Fibroblast of skin of abdomen (primary cell): ENCODE measurements at places on chromosomes 11 and 22.
A peak's percentile ranks its signal among the peaks of the same experiment; 100 is the strongest.

DNA sequence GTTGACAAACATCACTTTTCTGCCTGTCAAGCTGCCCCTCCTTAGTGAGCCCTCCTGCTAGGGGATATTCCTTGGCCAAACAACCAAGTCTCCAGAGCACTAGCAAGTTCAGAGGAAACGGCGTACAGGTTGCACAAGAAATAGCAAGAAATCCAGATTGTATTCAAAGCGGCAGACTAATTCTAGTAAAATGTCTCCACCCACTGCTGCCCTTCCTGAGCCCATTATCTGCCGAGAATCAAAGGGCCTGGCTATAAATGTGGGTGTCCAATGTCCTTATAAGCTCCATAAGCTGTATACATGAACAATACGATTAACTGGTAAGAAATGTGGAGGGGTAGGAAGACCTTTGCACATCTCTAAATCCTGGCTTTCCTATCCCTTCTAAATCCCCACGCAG, 44.0 kb upstream of the AKIP1 start:
- DNase-seq: peak; percentile 9

DNA sequence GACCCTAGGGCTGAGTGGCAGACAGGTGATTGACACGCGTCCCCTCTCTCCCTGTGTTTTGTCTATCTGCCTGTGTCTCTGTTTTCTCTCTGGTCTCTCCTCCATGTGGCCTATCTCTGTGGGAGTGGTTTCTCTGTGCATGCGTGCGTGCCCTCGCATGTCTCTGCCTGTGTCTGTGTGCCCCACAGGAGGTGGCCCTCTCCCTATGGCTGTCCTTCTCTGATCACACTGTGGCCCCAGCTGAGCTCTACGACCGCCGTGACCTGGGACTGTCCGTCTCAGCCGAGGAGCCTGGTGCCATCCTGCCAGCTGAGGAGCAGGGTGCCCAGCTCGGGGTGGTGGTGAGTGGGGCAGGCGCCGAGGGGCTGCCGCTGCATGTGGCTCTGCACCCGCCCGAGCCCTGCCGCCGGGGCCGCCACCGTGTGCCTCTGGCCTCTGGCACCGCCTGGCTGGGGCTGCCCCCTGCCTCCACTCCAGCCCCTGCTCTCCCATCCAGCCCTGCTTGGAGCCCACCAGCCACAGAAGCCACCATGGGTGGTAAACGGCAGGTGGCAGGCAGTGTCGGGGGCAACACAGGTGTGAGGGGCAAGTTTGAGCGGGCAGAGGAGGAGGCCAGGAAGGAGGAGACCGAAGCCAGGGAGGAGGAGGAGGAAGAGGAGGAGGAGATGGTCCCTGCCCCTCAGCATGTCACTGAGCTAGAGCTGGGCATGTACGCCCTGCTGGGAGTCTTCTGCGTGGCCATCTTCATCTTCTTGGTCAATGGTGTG, 11.6 kb downstream of the TMEM132A start:
- DNase-seq: no peak

DNA sequence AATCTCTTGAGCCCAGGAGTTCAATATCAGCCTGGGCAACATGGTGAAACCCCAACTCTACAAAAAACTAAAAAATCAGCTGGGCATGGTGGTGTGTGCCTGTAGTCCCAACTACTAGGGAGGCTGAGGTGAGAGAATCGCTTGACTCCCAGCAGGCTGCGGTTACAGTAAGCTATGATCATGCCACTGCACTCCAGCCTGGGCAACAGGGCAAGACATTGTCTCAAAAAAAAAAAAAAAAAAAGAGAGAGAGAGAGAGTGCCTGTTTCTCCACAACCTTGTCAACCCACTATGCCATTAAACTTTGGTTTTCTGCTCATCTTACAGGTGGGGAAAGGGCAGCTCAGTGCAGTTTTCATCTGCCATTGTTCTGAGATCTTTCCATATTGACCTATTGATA, 5.1 kb downstream of the FOLR3 start:
- no peak for DNase-seq

- DNase-seq: no peak
These were observed 41.5 kb downstream of the RNF141 start for GRCh38 chr11:10499452-10499851.

- peak; percentile 60 for DNase-seq
These were observed 10.2 kb upstream of the P4HA3 start for GRCh38 chr11:74321487-74322188.

- peak; percentile 74 for DNase-seq
These were observed 39.8 kb downstream of the IL18BP start for GRCh38 chr11:72038491-72038890.

DNA sequence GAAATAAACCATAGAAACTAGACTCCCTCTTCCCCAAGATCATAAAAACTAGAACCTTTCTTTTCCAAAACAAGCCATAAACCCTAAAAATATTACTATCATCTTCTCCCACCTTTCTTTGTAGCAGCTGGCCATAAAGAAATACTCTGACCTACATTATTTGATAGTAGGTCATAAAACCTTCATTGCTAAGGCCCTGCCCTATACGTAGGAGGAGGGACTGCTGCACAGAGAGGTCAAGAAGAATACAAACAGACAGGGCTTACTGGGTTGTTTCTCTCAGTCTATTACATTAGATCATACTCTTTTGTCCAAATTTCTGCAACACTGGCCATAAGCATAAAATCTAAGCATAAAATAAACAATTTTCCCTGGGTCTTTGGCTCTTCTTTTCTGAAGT, 101.5 kb downstream of the TYR start:
- no peak for DNase-seq

DNA sequence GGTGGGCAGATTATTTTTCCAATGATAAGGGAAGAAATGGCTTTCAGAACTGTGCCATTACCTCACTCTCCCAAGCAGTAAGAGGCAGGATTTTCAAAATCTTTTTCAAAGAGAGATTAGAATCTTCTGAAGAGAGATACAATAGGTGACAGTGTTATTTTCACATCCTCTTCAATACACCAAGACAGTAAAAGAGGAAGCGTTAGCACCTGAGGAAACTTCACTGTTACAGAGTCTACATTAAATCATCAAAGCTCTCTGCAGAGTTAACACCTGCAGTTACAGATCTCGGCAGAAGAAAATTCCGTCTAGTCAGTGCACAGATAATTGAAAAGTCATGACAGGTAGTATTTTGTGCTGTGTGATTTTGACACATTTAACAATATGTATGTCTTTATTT, 144.9 kb downstream of the PGR start:
- no peak for DNase-seq

- DNase-seq: no peak
These were observed 1.7 kb downstream of the MOB2 start for GRCh38 chr11:1484695-1485503.

- DNase-seq: no peak
These were observed 62.4 kb downstream of the CRYBB2 start for GRCh38 chr22:25281675-25282345.

- DNase-seq: no peak
These were observed 10.0 kb downstream of the WNT7B start for GRCh38 chr22:45966895-45967365.

GRCh38 chr22:41229730-41230400, 10.9 kb downstream of the CHADL start:
- no peak for DNase-seq

- DNase-seq: no peak
These were observed 84.4 kb downstream of the TBC1D22A start for GRCh38 chr22:46846832-46847355.

DNA sequence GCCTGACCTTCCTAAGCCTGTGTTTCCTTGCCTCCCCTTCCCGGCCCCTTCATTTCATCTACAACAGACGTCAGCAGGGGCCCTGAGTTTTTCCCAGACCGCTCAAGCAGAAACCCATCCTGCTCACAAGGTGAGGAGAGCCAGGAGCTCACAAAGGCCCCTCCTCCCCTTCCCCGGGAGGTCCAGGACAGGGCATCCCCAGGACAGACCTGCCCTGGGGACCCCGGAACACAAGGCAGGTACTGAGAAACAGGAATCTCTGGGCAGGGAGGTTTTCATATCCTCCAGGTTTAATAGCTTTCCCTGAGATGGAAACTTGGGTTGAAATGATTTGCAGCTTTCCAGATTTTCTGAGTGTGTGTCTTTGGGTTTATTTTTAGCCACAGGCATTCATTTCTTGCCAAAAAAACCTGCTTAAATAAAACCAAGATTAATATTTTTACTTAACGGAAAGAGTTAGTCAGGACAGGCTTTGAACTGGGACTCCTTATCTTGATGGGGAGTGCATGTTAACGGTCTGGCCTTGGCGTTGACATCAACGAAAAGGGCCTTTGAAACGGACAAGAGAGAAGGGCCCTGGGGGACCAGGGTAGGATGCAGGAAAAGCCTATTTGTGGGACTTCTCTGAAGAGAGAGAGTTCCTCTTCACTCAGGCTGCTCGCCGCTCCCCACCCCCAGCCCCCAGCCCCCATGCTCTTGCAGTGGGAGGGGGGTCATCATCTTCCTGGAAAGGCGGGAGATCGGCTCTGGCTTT, 38.5 kb downstream of the TIMP3 start:
- peak; percentile 69 for DNase-seq

DNA sequence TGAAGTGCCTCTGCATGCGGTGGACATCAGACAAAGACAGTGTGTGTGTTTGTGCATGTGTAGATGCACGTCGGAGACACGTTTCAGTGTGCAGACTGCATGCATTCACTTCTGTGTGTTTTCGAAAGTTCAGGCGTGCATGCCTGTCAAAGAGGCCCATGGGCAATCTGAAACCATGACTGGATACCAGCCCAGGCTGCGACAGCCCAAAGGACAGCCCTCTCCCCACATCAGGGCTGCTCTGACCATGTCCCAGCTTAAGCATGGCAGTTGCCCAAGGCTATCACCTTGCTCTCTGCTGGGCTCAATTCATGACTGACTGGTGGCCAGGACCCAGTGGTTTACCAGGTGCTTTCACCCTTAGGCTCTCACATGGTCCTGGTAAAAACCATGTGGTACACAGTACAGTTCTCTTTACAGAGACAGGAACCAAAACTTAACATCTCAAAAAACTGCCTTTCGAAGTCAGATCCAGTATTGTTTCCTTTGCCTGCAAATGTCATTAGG, 423.7 kb upstream of the CADM1 start:
- DNase-seq: no peak

DNA sequence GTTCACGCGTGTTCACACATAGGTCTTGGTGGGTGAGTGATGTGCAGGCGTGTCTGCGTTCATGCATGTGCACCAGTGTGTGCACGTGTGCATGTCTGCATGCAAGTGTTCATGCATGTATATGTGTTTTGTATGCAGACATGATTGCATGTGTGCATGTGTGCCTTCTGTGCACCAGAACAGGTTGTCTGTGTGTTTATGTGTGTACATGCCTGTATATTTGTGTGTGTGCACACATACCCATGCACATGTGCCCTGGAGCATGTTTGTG, 4.9 kb downstream of the ZDHHC8 start:
- DNase-seq: no peak

GRCh38 chr11:12123799-12124198, 13.4 kb downstream of the MICAL2 start:
- DNase-seq: peak; percentile 70
